ENCODE measurements at places on chromosomes 12 and 14. TPM values are rescaled to one million over a fixed set of nuclear protein-coding genes. Genes with fewer than 3 reads are reported as not detected.

NUDT14 gene
- total RNA-seq, result 33.9 TPM

CLEC1B gene
- not detected for total RNA-seq

HCAR2 gene
- total RNA-seq, result 0.46 TPM

REP15 gene
- 8.2 TPM for total RNA-seq

CEBPE gene
- not detected for total RNA-seq

CD9 gene
- 46.9 TPM for total RNA-seq

GLIPR1L1 gene
- not detected for total RNA-seq

TCL1A gene
- total RNA-seq, result not detected

NIN gene
- 22.2 TPM for total RNA-seq

CFAP73 gene
- not detected for total RNA-seq

ZNF385A gene
- total RNA-seq, result 11.6 TPM

TAS2R8 gene
- total RNA-seq, result not detected

TCP11L2 gene
- total RNA-seq, result 93.7 TPM

CERS5 gene
- 9.6 TPM for total RNA-seq

PRDM4 gene
- total RNA-seq, result 12.5 TPM

C12orf50 gene
- 0.05 TPM for total RNA-seq

AICDA gene
- 0.08 TPM for total RNA-seq

TTC9 gene
- 0.70 TPM for total RNA-seq

RTL1 gene
- not detected for total RNA-seq

MEG3 gene
- 34.8 TPM for total RNA-seq

MYH6 gene
- total RNA-seq, result 3,910 TPM

SGPP1 gene
- total RNA-seq, result 5.4 TPM

SLCO1B3 gene
- total RNA-seq, result not detected

GARIN6 gene
- total RNA-seq, result not detected

PPP1R36 gene
- not detected for total RNA-seq

CCDC197 gene
- 0.84 TPM for total RNA-seq

KRT83 gene
- not detected for total RNA-seq

CLEC2B gene
- 6.8 TPM for total RNA-seq

KLRG1 gene
- total RNA-seq, result 5.8 TPM

RNASE1 gene
- 373 TPM for total RNA-seq

ANKRD33 gene
- total RNA-seq, result not detected

KIF26A gene
- 6.4 TPM for total RNA-seq

SLC6A12 gene
- 0.68 TPM for total RNA-seq

RFX4 gene
- total RNA-seq, result not detected

PIK3C2G gene
- not detected for total RNA-seq

NTS gene
- not detected for total RNA-seq

TC2N gene
- total RNA-seq, result 12.6 TPM

NID2 gene
- total RNA-seq, result 41.8 TPM

DHRS2 gene
- total RNA-seq, result not detected

RAD9B gene
- total RNA-seq, result 1.1 TPM

BDKRB1 gene
- not detected for total RNA-seq

KRT84 gene
- not detected for total RNA-seq

HOXC10 gene
- not detected for total RNA-seq

ART4 gene
- 5.6 TPM for total RNA-seq

FLVCR2 gene
- 3.4 TPM for total RNA-seq

TPPP2 gene
- 1.1 TPM for total RNA-seq

KRT74 gene
- total RNA-seq, result not detected

NELL2 gene
- total RNA-seq, result not detected

FAM90A1 gene
- total RNA-seq, result 0.46 TPM

KERA gene
- not detected for total RNA-seq

OTOGL gene
- total RNA-seq, result 0.38 TPM

HCAR3 gene
- total RNA-seq, result 0.16 TPM

NKX2-1 gene
- total RNA-seq, result not detected

DGKA gene
- 8.1 TPM for total RNA-seq

POTEG gene
- not detected for total RNA-seq

TTC6 gene
- not detected for total RNA-seq

Data from Right ventricle myocardium inferior (tissue), 1 donor.